Type B pancreatic cell (in vitro differentiated cells): ENCODE measurements at places on chromosomes 11 and 22. TPM values are rescaled to one million over a fixed set of nuclear protein-coding genes. Genes with fewer than 3 reads are reported as not detected.
A peak's percentile ranks its signal among the peaks of the same experiment; 100 is the strongest.

The TIGD3 gene
- 1.2 and 1.3 TPM in 2 replicates for total RNA-seq

The LRRC74B gene
- 0.65 TPM in 1 of 2 replicates, not detected in the other for total RNA-seq

The SLC17A6 gene
- total RNA-seq: 2.7 and 3.4 TPM in 2 replicates

The FEN1 gene
- total RNA-seq: 27.7 and 44.6 TPM in 2 replicates

The HEPN1 gene
- total RNA-seq: not detected in 2 replicates

The RNF121 gene
- 44.3 and 49.7 TPM in 2 replicates for total RNA-seq

The TEAD1 gene
- total RNA-seq: 91.8 and 99.3 TPM in 2 replicates

The AGBL2 gene
- 5.8 and 5.9 TPM in 2 replicates for total RNA-seq

The MUC5AC gene
- 0.10 and 1.4 TPM in 2 replicates for total RNA-seq

DNA sequence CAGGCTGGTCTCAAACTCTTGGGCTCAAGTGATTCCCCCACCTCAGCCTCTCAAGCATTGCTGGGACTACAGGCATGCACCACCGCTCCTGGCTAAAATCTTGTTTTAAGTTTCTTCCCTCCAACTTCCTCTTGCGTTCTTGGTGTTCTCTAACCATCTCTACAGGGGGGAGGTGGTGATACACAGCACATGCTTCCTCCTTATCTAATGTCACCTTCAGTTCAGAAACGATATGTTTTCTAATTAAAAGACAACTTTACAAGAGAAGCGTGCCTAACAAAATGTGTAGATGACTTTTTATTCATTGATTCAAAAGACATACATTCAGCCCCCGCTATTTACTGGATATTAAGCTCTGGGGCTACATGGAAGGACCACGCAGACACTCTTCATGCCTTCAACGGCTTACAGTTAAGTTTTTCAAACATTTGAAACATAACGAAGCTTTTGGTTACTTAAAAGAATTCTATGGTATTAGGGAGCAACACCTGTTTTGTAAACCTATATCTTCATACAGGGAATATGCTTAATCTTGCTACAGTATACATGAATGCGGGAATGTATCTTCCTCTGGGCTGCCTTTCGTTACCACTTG lies 933 bp upstream of the DLAT start:
- DNase-seq: no peak

DNA sequence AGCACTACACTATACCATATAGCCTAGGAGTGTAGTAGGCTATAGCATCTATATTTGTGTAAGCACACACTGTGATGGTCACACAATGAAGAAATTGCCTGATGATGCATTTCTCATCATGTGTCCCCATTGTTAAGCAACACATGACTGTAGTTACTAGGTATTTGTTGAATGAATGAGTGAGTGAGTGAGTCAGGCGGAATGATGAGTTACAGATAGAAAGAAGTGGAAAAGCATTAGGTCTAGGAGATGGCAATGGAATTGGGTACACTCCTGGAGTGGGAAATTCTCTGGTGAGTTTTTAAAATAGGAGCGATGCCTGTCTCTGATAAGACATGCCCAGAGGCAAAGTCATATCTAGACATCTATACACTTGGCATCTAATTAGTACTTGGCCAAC lies 160.5 kb upstream of the TBCEL start:
- DNase-seq: no peak

- no peak for DNase-seq
Measured at GRCh38 chr22:45270095-45271020, 14.4 kb upstream of the UPK3A start.

DNA sequence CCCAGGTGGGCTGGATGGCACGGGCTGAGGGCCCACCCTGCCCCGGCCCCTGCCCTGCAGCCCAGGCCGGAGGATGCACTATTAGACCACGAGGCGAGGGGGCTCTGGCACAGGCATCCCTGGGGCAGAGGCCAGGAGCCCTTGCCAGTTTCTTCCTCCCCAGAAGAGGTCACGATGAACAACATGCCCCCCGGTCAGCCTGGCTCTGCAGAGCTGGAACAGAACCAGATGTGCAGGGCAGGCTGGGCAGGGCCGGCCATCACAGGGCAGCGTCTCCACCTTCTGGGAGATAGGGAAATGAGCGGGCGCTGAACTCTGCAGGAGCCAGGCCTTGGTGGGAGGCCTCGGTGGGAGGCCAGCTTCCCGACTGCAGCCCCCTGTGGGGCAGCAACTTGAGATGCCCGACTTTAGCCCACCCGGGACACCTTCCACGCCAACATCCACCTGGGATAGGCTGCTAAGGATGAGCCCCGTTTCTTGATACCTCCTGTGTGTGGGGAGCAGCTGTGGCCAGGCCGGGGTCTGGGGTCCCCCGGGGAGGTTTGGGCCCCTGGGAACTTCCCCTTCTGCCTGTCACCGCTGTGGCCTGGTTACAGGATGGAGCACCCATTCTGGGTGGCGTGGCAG lies 21.8 kb upstream of the GNB1L start:
- DNase-seq: no peak

GRCh38 chr11:70928854-70929598 lies 323.4 kb downstream of the SHANK2 start:
- no peak for DNase-seq

GRCh38 chr11:71484248-71485062 lies 31.5 kb downstream of the NADSYN1 start:
- no peak for DNase-seq

- DNase-seq: peak; percentile 76
Measured at GRCh38 chr22:29310065-29310862, 3.8 kb downstream of the GAS2L1 start.

DNA sequence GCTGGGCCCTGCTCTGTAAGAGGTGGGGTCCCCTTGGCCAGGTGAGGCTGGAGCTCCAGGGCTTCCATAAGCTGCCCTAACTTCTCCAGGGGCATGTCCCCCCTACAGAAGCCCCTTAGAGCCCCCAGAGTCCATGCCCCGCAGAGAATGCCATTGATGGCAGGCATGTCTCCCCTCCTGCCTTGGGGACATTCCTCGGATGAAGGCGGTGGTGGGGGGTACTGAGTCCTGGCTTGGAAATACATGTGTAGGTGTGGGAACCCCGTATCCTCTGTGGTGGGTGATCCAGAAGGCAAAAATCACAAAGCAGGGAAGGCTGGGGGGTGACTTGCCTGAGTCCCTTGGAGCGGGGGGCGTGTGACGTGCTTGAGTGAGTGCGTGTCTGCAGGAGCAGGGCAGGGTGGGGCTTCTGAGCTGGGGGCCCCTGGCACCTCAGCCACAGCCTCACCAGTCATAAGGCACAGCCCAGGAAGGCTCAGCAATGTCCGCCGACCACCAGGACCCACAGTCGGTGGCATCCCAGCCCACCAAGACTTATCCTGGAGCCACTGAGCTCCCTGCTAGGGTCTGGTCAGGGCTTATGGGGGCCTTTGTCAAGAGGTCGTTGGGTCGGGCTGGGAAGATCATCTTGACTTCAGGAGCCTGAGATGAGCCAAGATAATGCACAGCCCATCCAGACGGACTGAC lies 69.8 kb upstream of the KCNQ1OT1 start:
- peak; percentile 57 for DNase-seq

GRCh38 chr11:100647861-100648260 lies 39.2 kb upstream of the ARHGAP42 start:
- no peak for DNase-seq

DNA sequence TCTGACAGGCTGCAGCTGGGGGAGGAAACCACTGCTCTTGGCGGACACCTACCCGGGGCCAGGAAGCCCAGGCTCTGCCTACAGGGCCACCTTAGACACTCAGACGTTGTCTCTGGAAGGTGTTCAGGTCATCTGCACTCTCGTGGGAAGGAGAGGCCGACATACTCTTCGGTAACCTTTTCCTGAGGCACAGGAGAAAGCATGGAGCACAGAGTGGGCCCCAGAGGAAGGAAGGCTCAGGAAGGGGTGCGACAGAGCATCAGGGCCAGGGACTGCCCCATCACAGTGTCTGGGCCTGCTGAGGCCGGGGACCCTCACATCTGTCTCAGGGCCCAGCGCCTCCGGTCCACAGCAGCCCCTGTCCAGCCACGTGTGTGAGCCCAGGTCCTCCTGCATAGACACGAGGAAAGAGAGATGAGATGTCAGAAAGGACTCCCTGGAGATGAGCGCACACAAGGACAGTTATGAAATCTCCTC lies 18.2 kb upstream of the TUB start:
- no peak for DNase-seq

GRCh38 chr22:50146439-50147238 lies 23.9 kb upstream of the PANX2 start:
- DNase-seq: no peak

DNA sequence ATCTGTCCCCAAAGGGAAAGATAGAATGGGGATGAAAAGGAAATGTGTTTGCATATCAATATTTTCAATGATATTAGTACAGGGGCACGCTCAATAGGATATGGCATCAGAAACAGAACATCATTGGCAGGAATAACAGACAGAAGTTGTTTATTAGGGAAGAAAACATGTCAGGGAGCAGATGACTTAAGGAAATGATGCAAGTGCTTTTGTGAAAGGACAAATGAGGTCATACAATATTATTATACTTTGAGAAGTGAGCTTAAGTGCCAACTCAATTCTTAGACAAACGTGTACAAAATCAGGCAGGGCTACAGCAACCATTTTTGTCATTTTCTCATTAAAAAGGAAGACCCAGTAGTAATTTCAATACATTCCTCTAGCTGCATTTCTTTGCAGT lies 388.4 kb downstream of the SOX6 start:
- no peak for DNase-seq

DNA sequence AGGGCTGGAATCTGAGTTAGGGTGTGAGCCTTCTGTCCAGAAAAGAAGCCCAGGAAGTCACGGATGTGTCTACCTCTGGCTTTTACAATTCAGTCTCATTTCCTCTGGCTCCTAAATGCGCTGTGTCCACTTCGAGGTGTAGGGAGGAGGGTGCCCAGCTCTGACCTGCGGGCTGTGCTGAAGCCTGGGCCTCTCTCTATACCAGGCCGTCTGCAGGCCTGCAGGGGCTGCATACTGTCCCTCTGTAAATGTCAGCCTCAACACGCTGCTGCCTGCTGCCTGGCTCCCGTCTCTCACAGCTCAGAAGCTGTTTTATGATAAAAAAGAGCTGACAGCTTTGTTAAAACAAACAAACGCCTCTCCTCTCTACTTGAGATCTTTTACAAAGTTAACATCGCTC lies 14.5 kb downstream of the ARVCF start:
- no peak for DNase-seq

GRCh38 chr11:122405547-122406341 lies 249.8 kb upstream of the UBASH3B start:
- no peak for DNase-seq

GRCh38 chr11:63532117-63532516 lies 4.5 kb upstream of the PLAAT4 start:
- no peak for DNase-seq

DNA sequence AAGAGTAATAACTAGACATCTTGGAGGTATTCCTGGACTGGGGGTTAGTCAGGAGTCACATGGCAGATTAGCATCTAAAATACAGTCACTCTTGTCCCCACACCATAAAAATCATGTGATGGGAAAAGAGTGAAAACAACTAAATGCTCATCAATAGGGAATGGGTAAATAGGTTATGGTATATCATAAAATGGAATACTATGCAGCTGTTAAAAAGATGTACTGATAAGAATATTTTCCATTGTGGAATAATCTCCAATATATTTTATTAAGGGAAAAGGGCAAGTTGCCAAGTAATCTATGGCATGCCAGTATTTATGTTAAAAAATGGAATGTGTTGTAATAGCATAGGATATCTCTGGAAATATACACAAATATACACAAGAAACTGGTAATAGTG lies 6.6 kb upstream of the PIK3C2A start:
- DNase-seq: no peak

DNA sequence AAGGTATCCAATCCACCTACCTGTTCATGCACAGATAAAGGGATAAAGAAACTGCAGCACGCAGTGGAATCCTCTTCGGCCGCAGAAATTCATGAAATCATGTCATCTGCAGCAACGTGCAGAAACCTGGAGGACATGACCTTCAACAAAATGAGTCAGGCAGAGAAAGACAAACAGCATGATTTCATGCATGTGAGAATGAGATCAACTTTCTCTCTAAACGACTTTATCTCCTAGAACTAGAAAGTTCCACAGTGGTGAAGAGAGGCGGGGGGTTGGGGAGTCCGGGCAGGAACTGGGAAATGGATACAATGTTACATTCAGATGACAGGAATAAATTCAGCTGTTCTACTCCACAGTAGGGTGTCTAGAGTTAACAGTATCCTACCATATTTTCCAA lies 9.9 kb downstream of the RGL4 start:
- no peak for DNase-seq

DNA sequence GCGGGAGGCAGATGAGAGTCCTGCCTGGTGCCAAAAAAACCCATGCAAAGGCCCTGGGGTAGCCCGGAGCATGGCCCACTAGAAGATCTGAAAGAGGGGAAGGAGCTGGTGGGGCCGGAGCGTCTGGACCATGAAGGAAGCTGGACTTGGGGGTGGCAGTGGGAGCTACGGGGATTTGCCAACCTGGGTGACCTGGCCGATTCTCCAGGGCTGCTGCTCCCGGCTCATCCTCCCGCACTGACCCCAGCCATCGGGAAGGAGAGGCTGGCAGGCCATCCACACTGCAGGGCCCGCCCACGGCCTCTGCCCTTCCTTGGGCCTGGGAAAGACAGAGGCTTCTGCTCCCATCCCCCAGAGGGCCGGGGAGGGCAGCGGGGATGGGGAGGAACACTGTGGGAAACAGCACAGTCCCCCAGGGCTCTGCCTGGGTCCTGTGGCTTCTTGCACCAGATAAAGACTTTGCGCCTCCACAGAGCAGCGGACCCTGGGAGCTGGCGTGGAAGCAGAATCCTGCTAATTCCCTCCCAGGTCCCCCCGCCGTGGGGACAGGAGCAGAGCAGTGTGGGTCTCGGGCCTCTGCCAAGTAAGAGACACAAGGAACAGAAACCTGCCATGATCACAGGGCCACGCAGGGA lies 87.1 kb upstream of the LINC01488 start:
- DNase-seq: no peak

GRCh38 chr11:124195189-124195734 lies 12.1 kb downstream of the OR10D3 start:
- no peak for DNase-seq

DNA sequence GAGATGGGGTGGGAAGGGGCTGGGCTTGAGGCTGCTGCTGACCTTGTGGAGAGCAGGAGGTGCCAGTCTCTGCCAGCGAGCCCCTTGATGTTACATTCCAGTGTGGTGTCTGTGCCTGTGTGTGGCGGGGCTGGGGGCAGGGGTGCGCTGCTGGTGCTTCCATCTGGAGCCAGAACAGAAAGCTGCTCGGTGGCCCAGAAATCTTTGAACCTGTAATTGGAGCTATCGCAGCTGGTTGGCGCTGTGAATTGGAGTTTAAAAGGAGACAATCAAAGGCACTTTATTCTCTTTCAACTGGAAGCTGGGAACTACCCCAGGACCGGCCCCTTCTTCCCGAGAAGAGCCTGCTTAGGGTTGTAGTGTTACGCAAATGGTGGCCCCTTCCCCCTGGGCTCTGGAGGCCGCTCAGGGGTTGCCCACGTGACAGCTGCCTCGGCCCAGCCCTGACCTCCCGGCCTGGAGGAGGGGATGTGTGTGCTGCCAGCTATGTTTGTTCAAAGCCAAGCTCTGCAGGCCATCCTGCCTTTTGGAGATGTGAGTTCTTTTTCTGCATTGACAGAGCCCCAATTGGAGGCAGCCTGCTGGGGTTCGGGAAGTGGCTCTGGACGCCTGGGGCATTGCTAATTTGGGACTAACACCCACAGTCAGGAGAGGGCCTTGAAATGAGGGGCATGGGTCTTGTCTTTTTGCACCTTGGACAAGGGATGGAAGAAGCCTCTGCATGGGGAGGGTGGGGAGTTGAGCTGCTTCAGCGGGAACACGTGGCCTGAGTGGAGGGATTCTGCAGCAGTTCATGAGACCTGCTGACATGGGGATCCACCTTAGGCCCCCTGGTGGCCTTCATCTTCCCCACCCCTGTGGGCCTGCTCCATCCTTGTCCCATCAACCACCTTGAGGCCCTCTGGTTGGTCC lies 14.0 kb upstream of the ARSA start:
- DNase-seq: peak; percentile 76
